ENCODE measurements at places on chromosomes 7 and 10.

GRCh38 chr7:132276234-132276630 lies 300.0 kb downstream of the PLXNA4 start:
- DNase-seq: no peak

DNA sequence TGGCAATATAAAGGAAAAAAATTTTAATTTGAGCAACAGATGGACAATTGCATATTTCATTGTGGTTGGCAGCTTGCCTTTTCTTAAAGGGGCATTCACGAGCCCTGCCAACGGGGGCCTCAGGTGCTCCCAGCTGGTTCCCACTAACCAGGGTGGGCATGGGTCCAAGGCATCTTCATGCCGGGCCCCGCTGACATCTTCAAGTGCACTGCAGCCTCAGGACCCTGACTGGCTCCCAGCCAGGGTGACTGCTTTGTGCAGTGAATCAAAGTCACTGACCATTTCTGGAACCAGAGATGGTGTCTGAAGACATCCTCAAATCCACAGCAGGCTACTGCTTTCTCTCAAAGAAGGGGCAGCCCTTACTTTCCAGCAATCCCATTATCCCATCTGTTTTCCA lies 275.2 kb upstream of the MGMT start:
- DNase-seq: peak; percentile 23

DNA sequence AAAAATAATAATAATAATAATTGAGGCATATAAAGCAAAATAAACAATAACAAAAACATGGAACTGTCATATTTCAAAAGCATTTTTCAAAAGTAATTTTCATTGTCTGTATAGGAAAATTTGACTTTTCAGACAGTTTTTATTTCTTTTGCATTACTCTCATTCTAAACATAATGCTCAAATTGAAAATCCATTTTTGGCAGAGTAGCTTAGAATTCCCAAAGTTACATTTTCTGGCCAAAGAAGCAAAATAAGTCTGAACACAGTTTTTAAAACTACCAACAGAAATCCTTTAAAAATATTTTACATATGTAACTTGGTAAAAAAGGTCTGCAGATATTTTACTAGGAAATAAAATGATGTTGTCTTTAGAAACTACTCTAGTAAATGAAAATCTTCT lies 535.4 kb downstream of the ANKRD7 start:
- DNase-seq: no peak

GRCh38 chr7:85890244-85890811 lies 703.5 kb upstream of the SEMA3D start:
- DNase-seq: no peak

- no peak for DNase-seq
Measured at GRCh38 chr7:69173846-69174245, 424.4 kb upstream of the AUTS2 start.

DNA sequence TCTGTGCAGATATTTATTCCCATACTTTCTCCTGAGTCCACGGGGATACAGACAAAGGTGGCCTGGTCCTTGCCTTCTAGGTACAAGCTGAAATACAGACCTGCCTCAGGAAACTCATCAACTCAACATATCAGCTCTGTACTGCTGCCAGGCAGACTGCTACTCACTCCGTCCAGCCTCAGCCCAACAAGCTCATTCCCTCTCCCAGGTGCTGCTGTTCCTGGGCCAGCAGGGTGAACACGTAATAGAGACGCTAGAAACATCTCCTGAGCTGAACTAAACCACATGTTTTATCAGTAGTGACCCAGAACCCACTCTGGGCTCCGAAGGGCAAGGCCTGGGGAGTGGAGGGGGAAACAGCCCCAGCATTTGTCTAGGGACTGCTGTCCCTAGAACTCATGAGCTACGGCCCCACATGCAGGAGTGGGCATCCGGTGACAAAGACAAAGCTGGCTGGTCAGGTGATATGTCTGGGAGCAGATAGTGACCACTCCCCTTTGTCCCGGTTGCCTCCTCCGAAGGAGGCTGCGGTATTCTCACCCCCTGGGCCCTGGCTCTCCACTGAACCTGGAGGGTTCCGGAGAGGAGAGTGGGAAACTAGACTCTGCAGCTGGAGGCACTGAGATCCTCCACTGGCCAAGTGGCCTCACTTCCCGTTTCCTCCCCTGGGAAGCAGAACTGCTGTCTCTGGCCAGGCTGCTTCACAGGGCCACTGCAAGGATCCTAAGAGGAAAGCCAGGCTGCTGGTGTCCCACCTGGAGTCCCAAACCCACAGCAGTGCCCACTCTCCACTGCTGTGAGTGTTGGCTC lies 116.1 kb downstream of the FAM53B start:
- no peak for DNase-seq

- no peak for DNase-seq
Measured at GRCh38 chr10:132907821-132908620, 34.3 kb downstream of the CFAP46 start.

DNA sequence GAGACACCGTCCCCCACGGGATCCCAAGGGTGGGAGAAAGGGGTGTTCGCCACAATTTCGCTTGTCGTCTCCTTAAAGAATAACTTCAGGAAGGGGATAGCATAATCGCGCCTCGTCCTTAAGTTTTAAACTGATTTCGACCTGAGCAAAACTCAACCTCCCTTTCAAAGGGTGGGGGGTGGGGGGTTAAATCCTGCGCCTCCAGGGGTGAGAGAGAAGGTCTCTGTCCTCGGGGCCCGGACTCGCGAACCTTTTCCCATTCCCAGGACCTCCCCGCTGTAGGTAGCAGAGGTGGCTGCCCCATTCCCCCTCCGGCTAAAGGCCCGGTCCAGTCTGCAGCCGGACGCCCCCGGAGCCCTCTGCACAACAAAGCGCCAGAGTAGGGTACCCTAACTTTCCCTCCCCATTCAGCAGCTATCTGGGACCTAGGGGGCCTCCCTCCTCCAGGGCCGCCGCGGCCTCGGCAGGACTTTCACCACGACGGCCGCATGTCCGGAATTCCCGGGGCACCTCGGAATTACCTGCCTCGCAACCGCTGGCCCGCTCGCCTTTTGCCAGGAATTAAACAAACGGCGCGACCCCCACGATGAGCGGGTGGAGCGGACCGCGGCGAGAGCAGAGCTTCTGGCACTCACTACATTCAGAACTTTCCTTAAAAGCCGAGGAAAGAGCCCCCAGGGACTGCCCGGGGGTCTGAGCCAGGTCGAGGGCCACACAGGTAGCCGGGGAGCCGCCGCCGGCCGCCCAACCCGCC lies 1.7 kb downstream of the CDK6 start:
- DNase-seq: no peak

DNA sequence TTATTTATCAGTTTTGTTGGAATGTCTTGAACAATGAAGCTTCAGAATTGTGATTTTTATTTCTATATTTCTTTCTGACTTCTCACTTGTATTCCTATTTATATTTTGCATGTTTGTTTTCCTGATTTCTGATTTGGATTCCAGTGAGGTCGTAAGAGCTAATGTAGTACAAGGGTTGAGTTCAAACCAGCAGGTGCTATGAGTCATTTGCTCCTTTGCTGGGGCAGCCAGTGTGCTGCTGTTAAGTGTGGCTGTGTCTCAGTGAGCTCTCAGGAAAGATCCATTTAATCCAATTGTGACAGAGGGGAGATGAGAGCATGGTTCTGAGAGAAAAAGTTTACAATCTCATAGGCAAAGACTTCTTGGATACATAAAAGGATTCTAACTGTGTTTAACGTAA lies 48.6 kb downstream of the MCU start:
- DNase-seq: no peak

GRCh38 chr10:63206997-63207811 lies 74.1 kb downstream of the NRBF2 start:
- no peak for DNase-seq

- no peak for DNase-seq
Measured at GRCh38 chr10:47094126-47094525, 182.9 kb downstream of the PTPN20 start.

GRCh38 chr10:104735757-104736391 lies 94.8 kb downstream of the SORCS3 start:
- DNase-seq: no peak

DNA sequence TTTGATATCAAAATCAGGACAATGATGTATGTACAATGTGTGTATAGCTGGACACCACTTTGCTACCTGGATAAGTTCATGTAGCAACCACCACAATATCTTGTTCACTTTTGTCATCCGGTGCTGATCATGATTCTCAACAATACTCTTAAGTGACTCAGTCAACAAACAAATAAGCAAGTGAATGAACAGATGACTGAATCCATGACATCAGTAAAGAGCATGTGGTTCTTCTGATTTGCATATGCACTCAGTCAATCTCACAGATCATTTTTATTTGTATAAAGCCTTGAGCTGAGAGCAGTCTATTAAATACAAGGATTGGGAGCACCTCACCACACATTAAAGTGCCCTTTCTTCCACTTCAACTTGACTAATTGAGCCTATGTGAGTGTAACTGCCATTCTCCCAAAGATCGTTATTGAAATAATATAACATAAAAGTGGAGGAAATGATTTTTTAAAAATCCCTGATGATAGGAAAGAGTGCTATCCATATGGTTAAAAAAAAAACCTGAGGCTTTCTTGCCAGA lies 69.5 kb downstream of the NPSR1 start:
- no peak for DNase-seq

DNA sequence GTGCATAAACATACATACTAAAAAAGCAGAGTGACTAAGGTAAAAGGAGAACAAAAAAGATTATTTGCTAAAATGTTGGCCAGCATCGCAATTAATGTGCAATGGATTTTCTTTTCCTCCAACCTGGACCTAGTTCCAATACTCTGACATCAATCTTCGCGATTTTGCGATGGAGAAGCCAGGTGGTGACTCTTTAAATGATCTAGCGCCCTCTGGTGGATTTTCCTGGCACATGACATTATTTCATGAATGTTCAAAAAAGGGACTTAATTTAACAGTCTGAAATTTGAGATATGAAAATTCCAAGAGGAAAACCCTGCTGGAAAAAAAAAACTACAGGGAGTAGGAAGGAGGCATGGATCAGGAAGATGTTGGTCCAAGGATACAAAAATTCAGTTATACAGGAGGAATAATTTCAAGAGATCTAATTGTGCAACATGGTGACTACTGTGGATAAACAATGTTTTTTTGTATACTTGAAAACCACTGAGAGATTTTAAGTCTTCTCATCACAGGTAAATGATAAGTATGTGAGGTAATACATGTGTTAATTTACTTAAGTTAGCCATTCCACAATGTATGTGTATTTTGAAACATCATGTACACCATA lies 4.3 kb upstream of the KCNMA1 start:
- peak; percentile 63 for DNase-seq

DNA sequence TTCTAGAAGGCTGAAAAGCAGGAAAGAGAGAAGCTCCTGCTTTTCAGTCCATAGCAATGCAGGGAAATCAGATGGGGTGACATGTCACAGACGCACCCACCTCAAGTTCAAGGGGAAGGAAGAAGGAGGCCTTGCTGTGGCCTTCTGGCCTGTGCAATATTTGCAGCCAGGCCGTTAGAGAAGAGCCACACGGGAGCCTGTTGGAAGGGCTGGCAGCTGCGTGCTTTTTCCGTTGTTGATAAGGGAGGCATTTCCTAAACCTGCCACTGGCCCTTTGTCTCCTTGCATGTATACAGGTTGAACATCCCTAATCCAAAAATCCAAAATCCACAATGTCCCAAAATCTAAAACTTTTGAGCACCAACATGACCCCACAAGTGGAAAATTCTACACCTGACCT lies 492.5 kb upstream of the ZMIZ1 start:
- no peak for DNase-seq

DNA sequence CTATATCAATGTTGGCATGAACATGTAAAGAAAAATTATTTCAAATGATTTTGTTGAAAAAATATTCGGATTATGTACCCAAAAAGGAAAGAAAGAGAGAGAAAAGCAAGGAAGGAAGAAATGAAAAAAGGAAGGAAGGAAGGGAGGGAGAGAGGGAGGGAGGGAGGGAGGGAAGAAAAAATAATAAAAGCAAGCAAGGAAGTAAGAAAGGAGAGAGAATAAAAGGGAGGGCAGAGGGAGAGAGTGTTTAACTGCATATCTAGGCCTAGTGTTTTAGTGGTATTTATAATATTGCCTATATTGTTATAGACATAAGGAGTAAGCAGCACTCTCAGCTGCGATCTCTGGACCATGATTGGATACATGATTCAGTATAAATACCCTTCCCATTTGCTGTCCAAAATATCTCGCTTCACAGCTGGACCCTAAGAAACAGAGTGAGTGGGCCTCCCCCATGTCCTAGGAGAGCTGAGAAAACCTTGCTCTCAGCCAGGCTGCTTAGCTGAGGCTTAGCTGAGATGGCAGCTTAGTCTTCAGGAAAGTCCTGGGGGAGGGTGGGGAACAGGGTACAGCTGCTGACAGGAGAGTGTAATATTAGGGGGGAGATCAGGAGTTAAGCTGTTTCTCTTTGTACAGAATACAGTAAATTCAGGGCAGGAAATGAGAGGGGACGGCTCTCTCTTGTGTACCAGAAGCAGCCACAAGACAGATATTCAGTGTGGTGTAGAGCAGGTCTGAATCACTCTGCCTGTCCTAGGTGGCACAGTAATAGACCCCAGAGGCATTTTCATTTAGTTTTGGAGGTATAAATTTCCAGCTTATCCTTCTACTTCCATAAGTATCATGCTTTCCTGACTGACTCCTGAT lies 66.8 kb upstream of the TARP start:
- no peak for DNase-seq

DNA sequence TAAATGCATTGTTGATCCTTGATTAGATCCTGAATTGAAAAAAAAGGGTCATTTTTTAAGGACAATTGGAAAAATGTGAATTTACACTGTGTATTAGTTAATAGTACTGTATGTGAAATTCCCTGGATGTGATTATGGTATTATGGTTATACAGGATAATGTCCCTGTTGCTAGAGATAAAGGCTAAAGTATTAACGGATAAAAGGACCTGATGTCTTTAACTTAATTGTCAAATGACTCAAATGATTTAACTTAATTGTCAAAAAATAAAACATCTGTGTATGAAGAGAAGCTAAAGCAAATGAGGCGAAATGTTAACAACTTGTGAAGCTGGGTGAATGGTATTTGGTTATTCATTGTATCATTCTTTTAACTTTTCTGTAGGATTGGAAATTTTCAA lies 48.8 kb downstream of the SUFU start:
- DNase-seq: no peak

GRCh38 chr10:60525716-60526585 lies 136.3 kb upstream of the ANK3 start:
- DNase-seq: no peak

DNA sequence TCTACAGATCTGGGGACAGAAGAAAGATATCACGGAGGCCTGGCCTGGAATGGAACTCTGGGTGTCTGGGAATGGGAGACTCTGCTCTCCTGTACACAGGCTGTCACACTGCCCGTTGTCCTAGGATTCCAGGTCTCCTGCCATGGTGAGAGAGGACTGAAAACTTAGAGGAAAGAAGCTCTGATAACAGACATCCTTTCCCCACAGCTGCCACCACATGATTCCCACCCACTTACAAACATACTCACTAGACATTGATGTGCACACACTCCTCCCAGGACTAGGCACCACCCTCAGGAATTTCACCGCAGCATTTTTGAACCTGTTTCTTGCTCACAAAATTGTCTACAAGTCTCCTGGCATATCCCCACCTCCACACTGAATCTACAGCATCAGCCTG lies 5.7 kb downstream of the ZNF92 start:
- DNase-seq: no peak

- DNase-seq: no peak
Measured at GRCh38 chr7:561631-562373, 42.2 kb upstream of the PDGFA start.
